ENCODE measurements at places on chromosomes 6 and 20.

DNA sequence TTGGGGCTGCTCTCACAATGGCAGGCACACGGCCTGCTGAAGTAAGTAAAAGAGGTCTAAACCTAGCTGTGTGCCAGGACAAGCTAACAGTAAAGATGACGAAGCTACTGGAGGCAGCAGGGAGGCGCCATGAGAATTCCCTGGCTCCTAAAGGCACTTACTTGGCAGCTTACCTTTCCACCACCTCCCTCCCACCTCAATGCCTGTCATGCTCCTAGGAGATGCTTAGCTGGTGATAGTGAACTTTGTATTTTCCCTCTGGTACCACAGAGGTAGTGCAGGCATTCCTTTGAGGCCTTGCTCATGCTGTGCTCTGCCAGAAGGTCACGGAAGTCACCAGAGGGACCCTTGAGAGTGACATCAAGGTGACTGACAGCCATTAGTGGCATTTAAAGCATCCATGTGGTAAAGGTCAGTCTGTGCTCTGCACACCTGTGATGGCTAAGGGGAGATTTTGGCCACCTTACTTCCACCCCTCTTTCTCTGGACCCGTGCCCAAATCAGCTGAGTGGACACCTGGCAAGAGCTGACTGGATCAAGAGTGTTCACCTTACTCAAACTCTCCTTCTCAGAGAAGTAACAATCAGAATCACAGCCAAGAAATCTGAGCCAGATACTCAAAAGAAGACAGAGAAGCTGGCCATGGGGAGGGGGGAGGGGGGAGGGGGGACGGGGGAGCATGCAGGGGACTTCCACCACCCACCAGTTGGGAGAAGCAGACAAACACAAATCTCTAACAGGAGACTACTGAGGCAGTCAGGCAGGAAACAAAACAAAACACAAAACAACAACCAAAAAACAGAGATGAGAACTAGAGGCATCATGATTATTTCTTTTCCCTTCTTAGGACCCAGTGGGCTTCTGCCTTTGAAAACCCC is 2.9 kb downstream of the FKBP1A start:
- DNase-seq, result no peak

GRCh38 chr6:110348961-110349690 is 9.0 kb downstream of the METTL24 start:
- DNase-seq, result no peak

DNA sequence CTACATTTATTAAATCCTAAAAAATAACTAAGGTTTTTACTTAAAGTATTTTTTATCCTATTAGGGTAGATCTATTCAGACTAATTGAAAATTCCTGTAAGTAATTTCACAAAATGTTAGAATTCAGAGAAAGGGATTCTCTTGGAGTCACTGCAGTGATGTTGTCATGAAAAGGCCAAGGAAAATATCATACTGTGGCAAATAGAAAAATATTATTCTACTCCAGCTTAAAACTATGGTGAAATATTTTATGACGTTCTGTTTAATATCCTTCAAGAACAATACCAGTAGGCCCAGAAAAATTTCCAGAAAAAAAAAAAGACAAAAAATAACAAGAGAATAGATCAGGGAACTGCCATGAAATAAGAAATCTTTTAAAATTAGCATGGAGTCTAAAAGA is 73.6 kb downstream of the FILIP1 start:
- DNase-seq, result no peak

- DNase-seq, result peak; percentile 14
Measured at GRCh38 chr6:137316626-137317025, 97.4 kb upstream of the IFNGR1 start.

DNA sequence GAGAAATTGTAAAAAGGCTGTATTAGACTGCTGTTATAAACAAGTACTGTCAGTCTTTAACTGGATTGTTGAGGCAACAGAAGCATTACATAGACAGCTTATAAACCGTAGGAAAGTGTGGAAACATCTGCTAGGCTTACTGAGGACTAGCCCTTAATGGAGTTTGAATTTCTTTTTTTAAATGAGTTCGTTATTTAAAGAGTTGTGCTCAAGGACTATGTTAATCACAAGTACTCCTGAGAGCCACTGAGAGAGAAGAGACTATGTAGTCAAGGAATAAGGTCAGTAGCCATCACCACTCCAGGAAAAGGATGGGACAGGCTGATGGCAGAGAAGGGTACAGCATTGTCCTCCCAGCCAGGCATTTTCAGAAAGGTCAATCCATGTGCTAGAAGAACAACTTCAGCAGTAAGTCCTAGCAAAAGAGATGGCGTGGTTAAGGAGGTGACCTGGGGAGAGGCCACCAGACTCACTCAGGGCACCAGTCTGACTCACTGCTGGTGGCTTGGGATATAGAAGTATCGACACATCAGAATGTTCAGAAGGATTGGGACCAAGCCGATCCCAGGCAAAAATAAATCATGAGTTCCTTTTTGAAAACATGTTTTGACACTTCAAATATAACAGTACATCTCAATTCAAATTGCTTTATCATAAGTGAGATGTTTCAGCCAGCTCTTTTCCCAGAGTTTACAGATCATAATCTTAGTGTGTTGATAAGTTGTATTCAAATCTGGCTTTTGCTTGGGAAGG is 6.4 kb downstream of the RPS12 start:
- DNase-seq, result peak; percentile 39

- no peak for DNase-seq
Measured at GRCh38 chr20:25048519-25048952, 9.4 kb downstream of the ACSS1 start.

GRCh38 chr6:110432285-110432900 is 17.0 kb upstream of the DDO start:
- DNase-seq, result no peak

DNA sequence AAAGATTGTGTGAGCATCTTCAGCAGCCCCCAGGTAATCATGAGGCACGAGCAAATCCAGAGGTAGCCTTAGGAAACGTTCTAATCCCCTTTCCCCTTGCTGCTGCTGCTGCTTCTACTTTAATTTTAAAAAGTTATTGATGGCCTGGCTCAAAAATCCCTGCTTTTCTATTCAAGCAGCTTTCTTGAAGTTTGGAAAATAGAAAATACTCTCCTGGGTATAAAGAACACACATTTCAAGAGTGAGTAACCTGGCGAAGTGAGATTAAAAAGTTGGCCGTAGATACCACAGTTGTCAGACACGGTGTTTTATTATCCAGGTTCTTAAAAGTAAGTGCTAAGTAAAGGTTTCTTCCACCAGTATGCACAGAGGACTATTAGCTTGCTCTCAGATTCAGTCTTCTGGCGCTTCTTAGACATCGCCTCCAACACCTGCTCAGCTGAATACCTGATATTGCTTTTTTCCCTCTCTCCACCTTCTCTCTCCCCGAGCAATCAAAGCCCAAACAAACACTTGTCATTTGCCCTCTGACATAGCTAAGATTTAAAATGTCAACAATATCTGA is 150.7 kb downstream of the EDN3 start:
- no peak for DNase-seq

DNA sequence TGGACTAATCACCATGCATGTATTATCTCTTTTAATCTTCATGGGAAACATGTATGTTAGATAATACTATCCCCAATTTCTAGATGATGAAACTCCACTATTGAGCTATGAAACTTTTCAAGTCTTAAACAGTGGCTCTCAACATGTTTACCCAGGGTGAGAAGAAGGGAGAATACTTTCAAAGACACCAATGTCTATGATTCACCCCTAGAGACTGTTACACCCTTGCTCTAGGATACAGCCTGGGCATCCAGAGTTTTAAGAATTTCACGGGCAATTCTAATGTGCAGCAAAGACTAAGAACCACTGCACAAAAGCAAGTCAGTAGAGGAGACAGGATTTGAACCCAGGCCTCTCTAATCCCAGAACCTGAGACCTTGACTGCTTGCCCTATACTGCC is 47.8 kb downstream of the GFOD1 start:
- peak; percentile 52 for DNase-seq

- DNase-seq, result no peak
Measured at GRCh38 chr6:7338031-7338430, 25.0 kb upstream of the SSR1 start.

GRCh38 chr6:29442719-29443118 is 3.6 kb downstream of the OR10C1 start:
- no peak for DNase-seq

DNA sequence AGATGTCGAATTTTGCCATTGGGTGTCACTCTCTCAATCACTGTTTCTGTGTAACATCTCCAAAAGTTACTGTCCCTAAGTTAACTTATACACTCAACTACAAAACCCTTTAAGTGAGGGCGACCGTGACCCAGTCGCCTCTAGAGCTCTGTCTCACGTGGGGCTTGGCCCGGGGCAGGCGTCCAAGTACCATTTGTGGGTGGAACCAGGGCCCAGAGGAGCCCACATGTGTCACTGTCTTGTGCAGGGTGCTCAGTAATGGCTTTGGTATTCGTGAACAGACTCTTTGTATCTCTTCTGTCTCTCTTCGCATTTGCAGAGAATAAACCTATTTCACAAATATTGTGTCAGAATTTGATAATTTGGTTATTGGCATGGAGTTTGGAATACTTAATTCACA is 109.9 kb upstream of the THBS2 start:
- no peak for DNase-seq

GRCh38 chr6:169956580-169956979 is 205.2 kb downstream of the ERMARD start:
- DNase-seq, result no peak

DNA sequence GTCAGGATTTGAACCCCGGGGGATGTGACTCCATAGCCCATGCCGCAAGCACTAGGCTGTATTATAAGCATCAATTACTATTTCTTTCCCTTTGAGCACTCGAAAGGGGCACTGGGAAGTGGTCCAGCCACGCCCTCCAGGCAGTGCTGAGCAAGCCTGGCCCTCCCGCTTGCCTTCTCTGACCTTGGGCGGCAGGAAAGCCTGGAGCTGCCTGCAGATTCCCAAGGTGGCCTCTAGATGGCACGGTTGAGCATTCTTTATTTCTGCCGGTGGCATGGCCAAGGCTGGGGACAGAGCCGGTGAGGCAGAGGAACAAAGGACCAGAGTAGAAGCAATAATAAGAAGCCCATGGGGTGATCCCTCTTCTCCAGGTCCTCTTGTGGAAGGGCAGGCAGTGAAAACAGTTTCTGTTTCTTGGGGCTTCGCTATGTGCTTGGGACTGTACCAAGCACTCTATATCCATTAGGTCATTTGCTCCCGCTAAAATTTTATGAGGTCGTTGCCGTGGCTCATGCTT is 32.0 kb downstream of the ARHGAP40 start:
- DNase-seq, result peak; percentile 25

- no peak for DNase-seq
Measured at GRCh38 chr20:64086801-64087200, 2.6 kb upstream of the LKAAEAR1 start.

DNA sequence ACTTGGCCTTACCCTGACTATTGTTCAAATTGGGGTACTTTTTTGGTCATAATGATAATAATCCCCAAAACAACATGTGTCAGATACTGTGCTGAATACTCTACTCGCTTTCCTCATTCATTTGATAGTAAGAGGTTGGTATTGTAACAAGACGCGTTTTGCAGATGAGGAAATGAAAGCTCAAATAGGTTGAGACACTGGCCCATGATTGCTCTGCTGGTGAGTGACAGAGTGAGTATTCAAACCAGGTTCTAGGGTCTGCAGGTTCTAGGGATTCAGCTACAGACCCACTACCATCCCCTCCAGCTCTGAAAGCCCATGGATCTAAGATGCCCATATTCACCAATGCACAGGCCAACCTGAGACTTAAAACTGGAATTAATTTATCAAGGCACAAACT is 1.3 kb upstream of the ENPP4 start:
- no peak for DNase-seq

GRCh38 chr20:434221-434620 is 26.1 kb downstream of the RBCK1 start:
- DNase-seq, result no peak

- DNase-seq, result no peak
Measured at GRCh38 chr20:36632147-36632486, 13.9 kb downstream of the SLA2 start.

GRCh38 chr6:125393449-125393858 is 91.7 kb upstream of the HDDC2 start:
- no peak for DNase-seq

DNA sequence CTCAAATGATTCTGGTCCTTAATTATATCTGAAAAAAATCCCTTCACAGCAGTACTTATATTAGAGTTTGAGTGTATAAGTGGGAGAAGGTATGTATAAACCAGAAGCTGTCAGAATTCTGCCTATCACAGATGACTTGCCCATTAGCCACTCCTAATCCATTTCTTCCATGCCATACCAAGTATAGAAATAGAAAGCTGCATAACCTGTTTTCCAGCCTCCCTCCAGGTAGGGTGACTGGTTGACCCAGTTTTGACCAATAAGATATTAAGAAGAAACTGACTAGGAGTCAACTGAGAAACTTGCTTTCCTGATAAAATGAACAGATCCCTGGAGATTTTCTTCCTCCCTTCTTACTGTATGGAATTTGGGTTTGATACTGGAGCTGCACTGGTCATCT is 112.2 kb upstream of the GRIK2 start:
- no peak for DNase-seq

GRCh38 chr6:39470506-39470905 is 148.0 kb upstream of the KCNK16 start:
- no peak for DNase-seq

- DNase-seq, result no peak
Measured at GRCh38 chr20:47337413-47337812, 19.1 kb downstream of the ZMYND8 start.

DNA sequence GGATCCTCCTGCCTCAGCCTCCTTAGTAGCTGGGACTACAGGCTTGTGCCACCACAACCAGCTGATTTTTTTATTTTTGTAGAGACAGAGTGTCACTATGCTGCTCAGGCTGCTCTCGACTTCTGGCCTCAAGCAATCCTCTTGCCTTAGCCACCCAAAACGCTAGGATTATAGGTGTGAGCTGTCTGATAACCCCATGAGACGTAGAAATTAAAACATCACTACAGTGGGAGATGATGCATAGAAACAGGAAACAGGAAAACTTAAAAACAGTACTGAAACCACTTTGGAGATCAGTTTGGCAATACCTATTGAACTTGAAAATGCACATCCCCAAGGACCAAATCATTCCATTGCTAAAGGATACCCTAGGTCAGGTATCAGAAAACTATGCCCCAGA is 10.8 kb downstream of the SENP6 start:
- DNase-seq, result no peak

DNA sequence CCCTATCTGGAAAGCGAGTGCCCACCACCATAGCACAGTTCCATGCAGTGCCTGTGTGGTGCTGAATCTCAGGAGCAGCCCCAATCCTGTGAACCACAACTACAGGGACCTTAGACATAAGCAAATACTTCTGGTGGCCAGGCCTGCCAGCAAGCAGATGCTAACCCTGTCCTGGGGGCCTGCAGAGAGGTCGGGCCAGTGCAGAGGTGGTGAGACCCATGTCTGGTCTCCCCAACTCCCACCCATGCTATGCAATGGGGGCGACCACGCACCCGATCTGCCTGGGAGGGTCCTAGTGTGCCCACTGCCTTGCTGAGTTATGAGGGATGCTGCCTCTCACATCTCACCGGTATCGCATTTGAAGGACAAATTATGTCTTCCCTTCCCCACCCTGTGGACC is 151.6 kb upstream of the ZNF337 start:
- DNase-seq, result no peak

GRCh38 chr20:62702895-62703852 is 5.5 kb upstream of the NTSR1 start:
- DNase-seq, result peak; percentile 91

GRCh38 chr20:50304923-50305635 is 114.4 kb downstream of the CEBPB start:
- peak; percentile 94 for DNase-seq

Data from amniotic epithelial cell (primary cell).